ENCODE measurements at places on chromosomes 4 and X.

- no peak for DNase-seq
These were observed 14.6 kb downstream of the SYTL4 start for GRCh38 chrX:100717363-100717762.

DNA sequence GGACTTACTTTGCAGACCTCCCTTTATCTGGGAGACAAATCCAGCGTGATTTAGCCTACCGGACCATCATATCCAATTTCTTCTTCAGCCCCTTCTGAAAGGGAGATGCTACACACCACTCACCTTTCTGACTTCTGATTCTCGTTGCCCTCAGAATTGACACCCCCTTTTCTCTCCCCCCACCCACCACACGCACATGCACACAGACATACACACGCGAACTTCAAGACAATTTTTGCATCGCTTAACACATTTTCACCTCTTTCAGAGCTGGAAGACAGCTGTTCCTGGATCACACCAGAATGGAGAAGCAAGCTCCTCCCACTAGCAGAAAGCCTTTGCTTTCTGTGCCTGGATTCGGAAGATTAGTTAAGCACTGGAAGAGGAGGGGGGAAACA, 1.0 kb upstream of the SNCA start:
- no peak for DNase-seq

- no peak for DNase-seq
These were observed 586.1 kb upstream of the PITX2 start for GRCh38 chr4:111208970-111209369.

- DNase-seq: no peak
These were observed 176.9 kb upstream of the HS3ST1 start for GRCh38 chr4:11605597-11605996.
